ENCODE measurements at places on chromosomes 11 and 22. TPM values are rescaled to one million over a fixed set of nuclear protein-coding genes. Genes with fewer than 3 reads are reported as not detected.
A peak's percentile ranks its signal among the peaks of the same experiment; 100 is the strongest.

The P2RY6 gene
- total RNA-seq = 6.9 TPM

The SCGB1D2 gene
- total RNA-seq = not detected

The FIBIN gene
- 15.4 TPM for total RNA-seq

The PANX2 gene
- total RNA-seq = 0.30 TPM

The ADM gene
- total RNA-seq = 5.3 TPM

DNA sequence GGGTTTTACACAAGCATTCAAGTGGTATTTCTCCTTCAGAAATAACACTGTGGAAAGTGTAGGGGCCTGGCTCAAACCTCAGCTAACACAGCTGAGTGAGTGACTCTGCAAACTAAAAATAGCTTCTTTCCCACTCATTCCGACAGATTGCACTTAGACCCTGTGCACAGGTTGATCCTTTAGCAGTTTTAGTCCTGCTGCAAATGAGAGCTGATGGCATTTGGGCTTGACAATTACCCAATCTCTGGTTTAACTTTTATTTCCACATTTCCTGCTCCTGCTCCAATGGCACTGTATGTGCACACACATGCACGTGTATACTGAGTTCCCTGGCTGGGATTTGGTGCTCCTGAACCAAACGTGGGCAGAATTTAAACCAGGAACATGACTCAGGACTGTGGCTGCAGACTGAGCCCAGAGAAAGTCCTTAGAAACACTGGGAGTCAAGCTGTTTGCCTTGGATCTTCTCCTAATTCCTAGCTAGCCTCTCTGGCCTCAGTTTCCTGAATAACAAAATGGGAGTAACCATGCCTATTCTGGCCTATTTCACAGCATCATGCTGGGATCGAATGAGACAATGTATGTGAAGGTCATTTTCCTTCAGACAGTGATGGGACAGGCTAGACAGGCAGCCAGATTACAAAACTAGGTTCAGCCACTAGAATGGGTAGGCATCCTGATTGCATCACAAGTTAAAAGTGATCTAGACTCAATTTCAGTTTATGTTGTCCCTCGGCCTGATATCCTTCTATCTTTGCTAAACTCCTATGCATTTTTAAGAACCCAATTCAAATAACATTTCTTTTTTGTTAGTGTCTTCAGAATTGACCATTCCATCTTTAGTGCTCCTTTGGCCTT lies 58.2 kb downstream of the SERGEF start:
- DNase-seq = no peak

DNA sequence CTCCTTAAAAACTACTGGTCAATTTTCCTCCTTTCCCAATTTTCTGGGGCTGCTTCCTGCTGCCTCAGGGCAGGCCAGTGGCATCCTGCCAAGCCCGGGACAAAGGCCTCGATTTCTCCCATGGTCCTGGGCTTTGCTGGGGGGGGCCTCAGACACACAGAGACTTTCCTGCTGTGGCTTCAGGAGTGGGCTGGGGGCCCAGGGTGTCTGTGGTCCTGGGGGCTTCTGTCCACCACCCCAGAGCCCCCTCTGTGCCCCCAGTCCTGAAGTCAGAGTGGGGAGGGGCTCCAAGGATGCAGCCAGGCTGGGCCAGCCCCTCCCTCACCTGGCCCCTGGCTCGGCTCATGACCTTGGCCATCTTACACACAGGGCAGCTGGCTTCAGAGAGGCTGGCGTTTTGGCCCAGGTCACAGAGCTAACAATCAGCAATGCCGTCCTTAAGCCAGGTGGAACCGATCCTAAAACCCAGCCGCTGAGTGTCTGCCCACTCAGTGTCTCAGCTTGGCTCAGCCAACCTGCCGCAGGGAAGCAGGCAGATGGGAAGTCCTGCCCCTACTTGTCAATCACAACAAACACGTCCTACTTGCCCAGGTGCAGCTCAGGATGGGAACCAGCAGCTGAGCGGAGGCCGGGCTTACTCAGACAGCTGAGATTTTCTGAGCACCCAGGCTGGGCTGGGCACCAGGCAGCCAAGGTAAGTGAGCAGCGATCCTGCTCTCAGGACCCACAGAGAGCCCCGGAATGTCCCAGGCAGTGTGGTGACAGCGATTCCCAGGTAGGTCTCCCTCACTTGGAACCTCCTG lies 34.6 kb downstream of the OSBPL5 start:
- peak; percentile 72 for DNase-seq

DNA sequence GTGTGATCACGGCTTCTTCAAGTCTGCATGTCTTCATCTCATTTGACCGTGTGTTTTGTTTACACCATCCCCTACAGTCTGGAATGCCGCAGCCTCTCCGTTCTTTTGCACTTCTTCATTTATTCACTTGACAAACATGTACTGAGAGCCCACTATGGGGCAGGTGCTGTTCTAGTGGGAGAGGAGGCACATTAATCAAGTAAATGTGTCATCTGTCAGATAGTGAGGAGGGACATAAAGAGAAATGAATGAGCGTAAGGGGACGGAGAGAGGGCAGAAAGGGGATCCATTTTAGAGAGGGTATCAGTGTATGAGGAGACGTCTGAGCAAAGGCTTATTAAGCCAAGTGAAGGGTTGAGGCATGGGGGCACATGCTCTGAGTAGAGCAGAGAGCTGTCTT lies 54.0 kb upstream of the CECR2 start:
- DNase-seq = no peak

- DNase-seq = no peak
Measured at GRCh38 chr11:11370962-11371303, 17.9 kb upstream of the CSNK2A3 start.

DNA sequence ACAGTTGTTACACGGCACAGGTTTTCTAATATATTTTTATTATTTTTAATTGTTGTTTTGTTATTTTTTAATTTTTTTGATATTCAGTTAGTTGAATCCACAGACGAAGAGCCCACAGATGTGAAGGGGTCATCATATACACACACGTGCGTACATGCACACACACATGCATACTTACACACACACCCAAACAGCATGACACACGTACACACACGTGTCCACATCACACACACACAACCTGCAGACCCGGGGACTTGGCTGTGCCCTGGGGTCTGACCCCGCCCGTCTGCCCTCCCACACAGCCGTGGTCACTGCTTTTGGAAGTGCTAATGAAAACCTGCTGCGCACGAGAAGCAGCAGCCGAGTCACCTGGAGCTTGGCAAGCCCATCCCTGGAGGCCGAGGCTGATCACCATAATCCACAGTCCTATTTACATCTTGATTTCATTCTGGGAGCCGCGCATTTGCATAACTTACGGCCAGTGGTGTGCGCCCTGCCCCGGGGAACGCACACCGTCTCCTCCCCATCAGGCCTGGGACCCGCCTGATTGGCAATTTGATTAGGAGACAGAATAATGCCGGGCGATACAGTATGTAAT lies 110.3 kb downstream of the BRD1 start:
- no peak for DNase-seq

DNA sequence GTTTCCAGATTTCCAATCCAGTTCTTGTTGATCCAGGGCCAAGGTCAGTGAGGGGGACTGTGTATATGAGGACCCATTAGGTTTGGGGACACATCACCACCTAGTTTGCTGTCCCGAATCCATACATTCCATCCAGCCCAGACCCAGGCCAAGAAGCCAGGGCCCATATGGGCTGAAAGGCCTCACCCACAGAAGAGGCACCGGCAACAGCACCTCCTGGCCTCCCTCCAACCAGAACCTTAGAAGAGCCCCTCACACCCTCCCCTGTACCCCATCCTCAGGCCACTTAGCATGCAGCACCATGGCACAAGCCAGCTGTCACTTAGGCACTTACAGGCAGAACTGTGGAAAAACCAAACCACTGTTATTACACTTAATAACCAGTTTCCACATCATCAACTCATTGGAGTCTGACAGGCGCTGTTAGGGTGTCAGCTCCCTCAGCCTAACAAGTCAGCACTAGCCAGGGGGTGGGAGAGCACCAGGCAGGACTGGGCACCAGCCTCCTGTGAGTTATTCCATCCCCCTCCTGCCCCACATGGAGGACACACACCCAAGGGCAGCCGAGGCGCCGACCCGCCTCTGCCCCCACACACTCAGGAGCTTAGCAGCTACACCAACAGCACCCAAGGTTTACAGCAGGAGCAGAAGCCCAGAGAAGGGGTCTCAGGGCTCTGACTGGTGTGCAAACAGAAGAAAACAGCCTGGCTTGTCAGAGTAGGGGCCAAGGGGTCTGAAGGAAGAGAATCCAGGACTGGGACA lies 132.0 kb downstream of the BUD13 start:
- DNase-seq = no peak

DNA sequence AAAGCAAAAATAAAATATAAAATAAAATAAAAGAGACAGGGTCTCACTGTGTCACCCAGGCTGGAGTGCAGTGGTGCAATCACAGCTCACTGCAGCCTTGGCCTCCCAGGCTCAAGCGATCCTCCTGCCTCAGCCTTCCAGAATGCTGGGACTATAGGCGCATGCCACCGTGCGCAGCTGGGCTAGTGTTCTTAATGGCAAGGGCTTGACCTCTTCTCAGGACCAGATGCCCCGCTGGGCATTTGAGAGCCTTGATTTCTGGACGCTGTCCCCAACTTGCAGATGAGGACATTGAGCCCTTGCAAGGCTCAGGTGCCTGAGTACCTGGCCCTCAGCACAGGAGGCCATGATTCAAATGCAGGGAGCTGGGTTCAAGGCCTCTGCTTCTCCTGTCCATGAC lies 82.6 kb downstream of the DHCR7 start:
- no peak for DNase-seq

GRCh38 chr11:59199546-59200422 lies 12.9 kb downstream of the MPEG1 start:
- DNase-seq = no peak

DNA sequence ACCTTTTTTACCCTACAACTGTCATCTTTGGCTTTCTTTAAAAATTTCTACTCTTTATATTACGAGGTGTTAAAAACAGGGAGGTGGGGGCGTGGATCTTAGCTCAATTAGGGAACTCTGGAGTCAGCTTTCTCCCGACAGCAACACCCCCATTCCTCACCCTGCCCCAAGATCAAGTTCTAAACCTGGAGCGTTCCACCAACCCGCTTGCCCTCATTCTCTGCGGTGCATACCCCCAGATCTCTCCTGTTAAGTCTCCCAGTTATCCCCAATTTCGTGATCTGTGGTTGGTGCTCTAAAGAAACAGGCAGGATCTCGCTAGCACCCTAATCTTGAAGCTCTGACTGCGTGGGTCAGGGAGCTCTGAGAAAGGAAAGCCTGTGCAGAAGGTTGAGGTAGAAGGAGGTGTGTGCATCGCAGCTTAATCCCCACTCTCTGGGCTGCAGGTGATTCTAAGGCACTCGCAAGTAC lies 177.3 kb upstream of the NTM start:
- no peak for DNase-seq

GRCh38 chr11:11967669-11968510 lies 40.5 kb downstream of the DKK3 start:
- DNase-seq = no peak
